Hematopoietic multipotent progenitor cell treated with erythropoietin and hydrocortisone succinate and interleukin-3 and kit ligand, for 8 days (in vitro differentiated cells): ENCODE measurements at places on chromosomes 1 and 21.

- DNase-seq: no peak
These were observed 76.9 kb downstream of the FH start for GRCh38 chr1:241442686-241443085.

- no peak for DNase-seq
These were observed 46.5 kb upstream of the GREM2 start for GRCh38 chr1:240658312-240658960.

DNA sequence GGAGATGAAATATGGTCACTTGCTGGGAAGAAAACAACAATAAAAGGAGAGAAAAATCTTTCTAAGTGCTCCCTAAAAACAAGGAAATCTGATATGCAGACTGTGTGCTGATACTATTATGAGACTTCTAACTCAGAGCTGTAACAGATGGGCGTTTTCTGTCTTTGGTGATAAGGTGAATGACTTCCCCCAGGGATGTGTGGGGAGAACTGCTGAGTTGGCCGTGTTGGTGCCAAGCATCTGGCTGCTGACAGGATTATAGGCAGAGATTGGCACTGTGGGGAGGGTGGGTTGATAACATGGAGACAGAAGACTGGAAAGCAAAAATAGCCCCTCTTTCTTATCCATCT is 438.5 kb upstream of the PLXNA2 start:
- no peak for DNase-seq

- DNase-seq: no peak
These were observed 10.5 kb upstream of the PLCH2 start for GRCh38 chr1:2465371-2466269.

DNA sequence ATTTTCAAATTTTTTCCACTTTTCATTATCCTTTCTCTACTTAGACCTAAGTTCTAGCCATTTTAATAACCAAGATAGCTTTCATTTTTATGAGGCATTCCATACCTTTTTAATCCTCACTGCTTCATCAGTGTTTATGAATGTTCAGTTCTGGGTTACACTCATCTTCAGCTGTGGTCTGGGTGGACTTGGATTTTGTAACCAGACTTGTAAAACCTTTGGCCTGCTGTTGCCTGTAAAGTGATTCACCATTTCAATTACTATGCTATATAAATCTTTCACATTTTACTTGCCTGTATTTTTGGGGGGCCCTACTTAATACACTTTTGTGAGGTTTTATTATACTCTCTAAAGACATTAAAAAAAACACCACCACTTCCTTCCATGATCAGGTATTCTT is 46.2 kb downstream of the USP25 start:
- DNase-seq: no peak

DNA sequence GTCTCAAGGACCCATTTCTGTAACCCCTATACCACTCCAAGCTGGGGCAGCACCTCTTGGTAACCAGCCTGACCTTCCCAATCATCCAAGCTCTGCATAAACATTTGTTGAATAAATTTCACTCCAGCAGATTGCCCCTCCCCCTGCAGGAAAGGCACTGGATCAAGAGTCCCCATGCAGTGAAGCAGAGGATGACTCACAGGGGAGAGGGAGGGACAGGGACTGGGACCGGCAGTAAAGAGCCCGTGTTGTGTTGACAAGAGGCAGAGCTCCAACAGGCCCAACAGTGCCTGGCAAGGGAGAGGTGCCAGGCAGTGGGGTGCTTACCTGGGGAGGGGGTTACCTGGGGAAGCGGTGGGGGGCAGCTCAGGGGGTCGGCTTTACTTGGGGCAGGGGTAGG is 32.3 kb downstream of the SLC9A1 start:
- peak; percentile 61 for DNase-seq

- no peak for DNase-seq
These were observed 155.9 kb downstream of the ELAVL4 start for GRCh38 chr1:50264590-50264989.

- DNase-seq: no peak
These were observed 97.1 kb downstream of the ARHGEF10L start for GRCh38 chr1:17636612-17637011.

- DNase-seq: no peak
These were observed 9.0 kb downstream of the URB1 start for GRCh38 chr21:32383812-32384211.

GRCh38 chr1:180215856-180216625 is 14.0 kb upstream of the LHX4 start:
- no peak for DNase-seq

- DNase-seq: no peak
These were observed 137.3 kb downstream of the ZSCAN20 start for GRCh38 chr1:33609739-33610138.

DNA sequence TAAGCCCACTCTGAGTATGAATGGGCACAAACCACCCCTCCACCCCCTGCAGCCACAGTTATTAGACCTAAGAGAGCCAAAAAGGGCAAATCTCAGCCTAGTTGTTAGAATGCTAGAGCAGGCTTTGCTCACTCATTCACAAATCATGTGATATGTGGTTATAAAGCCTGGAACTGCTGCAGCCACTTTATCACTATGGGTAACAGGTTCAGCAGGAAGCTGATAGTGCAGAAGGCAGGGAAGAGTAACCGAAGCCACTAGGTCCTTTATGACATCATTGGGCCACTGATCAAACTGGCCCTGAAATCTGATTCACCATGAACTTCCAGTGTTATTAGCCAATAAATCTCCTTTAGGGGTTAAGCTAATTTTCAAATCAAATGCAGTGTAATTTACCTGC is 134.7 kb downstream of the GRIK1 start:
- no peak for DNase-seq
